ENCODE measurements at places on chromosomes 11 and 22.

- DNase-seq = no peak
These were observed 47.1 kb upstream of the ARHGAP32 start for GRCh38 chr11:129239207-129239606.

- DNase-seq = no peak
These were observed 15.9 kb downstream of the NUP98 start for GRCh38 chr11:3781423-3781822.

DNA sequence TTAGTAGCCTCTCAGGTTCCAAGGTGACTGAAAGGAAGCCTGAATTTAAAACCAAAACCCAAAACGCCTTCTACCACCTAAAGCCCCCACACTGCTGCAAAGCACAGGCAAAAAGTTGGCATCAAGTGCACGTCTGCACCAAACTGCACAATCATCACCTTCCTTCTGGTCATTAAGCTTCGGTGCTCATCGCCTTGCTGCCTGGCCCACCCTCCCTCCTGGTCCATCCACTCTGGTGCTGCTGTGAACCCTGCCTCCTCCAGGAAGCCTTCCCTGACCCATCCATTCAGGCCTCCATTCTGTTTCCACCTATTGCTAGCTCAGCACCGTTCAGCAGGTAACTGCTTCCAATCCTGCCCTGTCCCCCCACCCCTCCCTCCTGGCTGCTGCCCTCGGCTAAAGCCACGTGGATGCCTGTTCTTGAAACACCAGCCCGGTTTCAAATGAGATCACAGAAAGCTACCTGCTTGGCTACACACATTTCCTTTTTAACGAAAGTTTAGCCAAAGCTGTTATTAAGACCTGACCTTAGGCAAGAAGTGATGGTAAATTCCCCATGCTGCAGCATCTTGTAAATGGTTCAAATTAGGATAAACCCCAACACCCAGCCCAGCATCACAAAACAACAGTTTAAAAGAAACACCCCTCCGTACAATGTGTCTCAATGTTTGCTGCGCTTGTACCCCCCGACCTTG lies 53.8 kb upstream of the CD5 start:
- DNase-seq = no peak

DNA sequence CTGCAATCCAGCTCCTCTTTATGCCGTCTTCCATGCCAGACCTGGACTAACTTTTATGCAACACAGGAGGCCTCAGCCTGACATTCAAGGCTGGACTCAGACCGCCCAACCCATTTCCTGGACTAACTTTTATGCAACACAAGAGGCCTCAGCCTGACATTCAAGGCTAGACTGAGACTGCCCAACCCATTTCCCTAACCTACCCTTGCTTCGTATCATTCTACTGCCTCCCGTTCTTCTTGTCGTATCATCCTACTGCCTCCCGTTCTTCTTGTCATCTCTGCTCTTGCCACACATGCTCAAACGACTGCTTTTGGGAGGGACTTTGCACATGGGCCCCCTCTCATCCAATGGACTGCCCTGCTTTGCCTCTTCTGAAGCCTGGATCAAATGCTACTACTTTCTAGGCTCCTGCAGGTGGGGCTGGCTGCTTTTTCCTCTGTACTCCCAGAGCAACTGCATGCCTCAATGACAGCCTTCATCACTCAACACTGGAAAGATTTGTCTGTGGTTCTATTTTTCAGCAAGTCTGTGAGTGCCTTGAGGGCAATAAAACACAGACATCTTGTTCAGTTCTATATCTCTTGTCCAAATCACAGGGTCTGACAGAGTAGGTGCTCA lies 7.8 kb downstream of the TBC1D10A start:
- no peak for DNase-seq

GRCh38 chr11:58856806-58857205 lies 12.3 kb upstream of the GLYATL2 start:
- no peak for DNase-seq

- DNase-seq = no peak
These were observed 239.9 kb upstream of the ZC3H12C start for GRCh38 chr11:109853156-109853776.

GRCh38 chr11:110373051-110373702 lies 56.6 kb upstream of the FDX1 start:
- no peak for DNase-seq

DNA sequence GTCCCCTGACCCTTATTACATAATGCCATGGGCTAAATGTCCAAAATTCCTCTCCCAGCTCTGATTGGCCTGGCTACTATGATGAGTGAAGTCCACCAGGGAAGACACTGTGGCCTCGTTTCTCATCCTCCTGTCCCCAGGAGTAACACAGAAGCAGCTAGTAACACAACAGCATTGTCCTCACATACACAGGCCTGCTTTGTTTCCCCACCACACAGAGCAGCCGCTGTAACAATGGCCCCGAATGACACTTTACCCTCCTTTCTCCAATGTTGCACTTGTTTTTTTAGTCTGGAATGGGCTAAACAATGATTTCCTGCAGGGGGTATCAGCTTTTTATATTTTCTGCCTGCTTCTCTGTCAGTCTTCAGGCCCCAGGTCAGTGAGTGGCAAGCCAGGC lies at the start of gene PRR5L:
Gene PRR5L (plus strand): TSS at position 363 of the 400 bp plus-strand sequence. CDS start 104,834 bp downstream, outside the sequence.
- DNase-seq = no peak

GRCh38 chr11:64597671-64598101 lies 6.7 kb downstream of the SLC22A12 start:
- DNase-seq = no peak

GRCh38 chr11:117933930-117934329 lies 4.7 kb upstream of the TMPRSS13 start:
- DNase-seq = no peak

DNA sequence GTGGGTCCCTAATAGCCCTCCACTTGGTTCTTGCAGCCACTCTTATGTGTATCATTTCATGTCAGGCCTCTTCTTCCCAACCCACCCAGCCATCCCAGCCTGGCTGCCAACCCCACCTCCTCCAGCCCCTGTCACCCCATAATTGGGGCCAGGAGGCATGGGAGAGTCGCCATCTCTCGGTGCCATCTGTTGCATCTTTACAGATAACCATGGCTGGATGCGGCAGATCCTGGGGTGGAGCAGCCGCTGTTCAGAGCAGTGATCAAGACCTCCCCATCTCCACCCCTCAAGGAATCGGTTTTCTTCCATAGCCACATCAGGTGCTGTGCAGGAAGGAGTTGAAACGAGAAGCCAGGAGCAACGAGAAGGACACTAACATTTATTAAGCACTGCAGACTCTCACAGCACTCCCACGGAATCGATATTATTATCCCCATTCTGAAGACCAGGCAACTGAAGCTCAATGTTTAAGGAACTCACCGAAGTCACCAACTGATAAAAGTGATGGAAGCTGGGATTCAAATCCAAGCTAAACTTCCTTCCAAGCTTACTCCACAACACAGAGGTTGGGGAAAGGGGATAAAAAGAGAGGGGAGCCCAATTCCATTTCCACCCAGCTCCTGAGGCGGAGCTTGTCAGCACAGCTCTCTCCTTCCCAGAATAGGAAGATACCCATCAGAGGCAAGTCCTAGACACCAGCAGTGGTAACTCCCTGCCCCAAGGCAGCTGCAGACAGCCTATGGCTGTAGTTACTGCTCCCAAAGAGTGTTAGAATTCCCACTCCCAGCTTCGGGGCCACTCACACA lies 2.7 kb downstream of the SLC43A1 start:
- no peak for DNase-seq

DNA sequence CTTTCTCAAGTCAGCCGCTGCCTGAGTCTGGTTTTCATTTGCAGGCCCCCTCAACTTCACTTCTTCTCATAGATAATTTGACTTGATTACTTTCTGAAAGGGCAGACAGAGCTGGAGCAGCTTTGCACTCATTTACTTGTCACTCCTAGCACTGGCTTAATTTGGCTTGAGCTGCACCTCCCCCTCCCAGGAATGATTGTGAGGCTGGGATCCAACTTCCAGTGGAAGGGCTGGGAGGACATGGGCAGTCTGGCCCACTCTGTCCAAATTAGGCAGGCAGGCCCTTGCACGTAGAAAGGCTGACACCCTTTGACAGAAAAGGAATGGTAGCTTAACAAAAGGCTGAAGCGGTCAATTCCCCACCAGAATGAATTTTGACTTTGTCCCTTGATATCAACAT lies 453.9 kb downstream of the ETS1 start:
- DNase-seq = no peak

- no peak for DNase-seq
These were observed 412.5 kb downstream of the SHANK2 start for GRCh38 chr11:70839851-70840250.

DNA sequence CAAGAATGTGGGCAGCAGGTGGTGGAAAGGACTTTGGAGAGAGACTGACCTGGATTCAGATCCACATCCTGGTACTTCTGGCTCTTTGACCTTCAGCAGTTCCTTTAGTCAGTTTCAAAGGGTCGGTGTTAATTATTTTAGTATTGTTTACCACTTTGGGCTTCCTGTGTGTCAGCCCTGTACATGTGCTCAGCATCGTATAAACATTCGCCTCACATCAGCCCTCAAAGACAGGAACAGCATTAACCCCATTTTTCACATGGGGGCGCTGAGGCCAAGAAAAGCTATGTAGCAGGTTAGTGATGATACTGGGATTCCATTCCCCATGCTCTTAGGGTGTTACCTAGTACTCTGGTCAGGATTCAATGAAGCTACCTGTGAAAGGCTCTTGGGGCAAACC lies 72.1 kb upstream of the YWHAH start:
- no peak for DNase-seq

GRCh38 chr11:20501971-20502370 lies 97.4 kb upstream of the SLC6A5 start:
- DNase-seq = no peak

DNA sequence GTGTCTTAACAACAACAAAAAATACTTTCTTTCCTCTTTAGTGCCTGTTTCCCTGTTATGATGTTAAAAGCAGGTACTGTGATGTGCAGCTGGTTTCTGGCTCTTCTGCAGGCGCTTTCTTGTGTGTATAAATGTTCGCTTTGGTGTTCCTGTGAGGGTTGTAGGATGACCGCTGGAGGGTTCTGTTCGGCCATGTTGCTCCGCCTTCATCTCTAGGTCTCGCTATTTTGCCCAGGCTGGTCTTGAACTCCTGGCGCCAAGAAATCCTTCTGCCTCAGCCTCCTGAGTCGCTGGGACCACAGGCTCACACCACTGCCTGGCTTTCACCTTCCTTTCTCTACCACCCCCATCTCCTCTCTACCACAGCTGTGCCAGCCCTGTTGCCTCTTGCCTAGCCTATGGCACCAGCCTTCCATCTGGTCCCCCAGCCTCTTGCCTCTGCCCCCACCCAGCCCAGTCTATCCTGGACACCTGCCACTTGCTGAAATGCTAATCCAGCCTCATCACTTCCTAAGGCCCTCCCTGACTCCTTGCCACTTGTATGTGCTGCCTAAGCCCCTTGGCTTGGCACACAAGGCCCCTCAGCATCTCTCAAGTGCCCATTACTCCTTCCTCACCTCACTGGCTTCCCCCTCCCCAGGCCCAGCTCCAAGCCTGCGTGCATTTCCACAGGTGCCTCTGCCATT lies 5.5 kb downstream of the LRRC74B start:
- no peak for DNase-seq

- no peak for DNase-seq
These were observed 415.3 kb upstream of the CADM1 start for GRCh38 chr11:115919341-115920091.

GRCh38 chr11:32312865-32313403 lies 122.4 kb downstream of the WT1 start:
- DNase-seq = no peak

DNA sequence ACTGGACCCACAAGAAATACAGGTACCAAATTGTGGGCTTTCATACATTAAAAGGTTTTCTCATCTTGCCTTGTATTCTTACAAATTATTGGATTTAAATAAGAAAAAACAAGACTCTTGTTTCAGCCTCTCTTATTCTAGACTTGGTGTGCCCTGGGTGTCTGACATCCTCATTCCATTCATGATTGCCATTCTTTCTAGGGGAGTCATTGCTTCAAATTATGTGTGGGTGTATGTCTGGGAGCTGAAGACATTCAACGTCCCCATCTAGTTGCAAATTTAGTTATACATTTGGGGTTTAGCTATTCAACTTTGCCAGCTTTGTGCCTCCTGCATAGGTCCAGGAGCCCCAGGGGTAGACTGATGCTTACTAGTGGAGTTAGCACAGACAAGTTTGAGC lies 18.1 kb downstream of the MAML2 start:
- no peak for DNase-seq

DNA sequence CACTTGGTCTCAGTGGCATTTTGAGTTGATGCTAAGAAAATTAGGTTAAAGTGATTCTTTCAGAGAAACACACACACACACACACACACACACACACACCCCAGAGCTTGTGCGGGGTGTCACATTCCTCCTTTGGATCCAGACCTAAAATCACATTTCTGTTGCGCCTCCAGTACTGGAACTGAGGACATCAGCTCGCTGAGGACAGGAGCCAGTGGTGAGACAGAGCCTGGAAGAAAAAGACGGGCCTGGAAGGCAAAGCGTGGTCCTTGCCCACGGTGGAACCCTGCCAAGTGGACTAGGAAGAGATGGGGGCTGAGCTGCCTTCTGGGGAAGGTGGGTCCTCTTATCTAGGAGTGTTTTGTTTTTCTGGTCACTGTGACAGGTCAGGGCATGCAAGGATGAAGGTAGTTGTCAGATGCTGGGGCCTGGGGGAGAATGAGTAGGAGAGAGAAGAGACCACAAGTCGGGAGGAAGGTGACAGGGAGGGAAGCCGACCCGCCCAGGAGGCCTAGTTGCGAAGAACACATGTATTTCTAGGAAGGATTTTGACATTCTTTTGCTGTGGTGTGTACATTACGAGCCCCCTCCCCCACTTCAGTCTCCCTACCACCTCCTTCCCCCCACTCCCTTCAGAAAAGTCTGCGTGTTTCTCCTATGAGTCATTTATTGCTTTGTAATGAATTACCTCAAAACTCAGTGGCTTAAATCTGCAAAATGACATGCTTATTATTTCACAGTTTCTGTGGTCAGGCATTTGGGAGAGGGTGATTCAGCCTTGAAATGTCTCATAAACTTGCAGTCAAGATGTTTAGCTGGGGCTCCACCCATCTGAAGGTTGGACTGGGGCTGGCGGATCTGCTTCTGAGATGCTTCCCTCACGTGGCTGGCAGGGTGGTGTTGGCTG lies 4.8 kb upstream of the ELFN2 start:
- DNase-seq = no peak

- DNase-seq = no peak
These were observed 554.7 kb downstream of the SOX6 start for GRCh38 chr11:15801616-15802015.

All from activated naive CD8-positive, alpha-beta T cell treated with anti-CD3 and anti-CD28 coated beads, Interleukin-2, amount 50 U/mL, for 16 hours (primary cell).